ENCODE measurements at places on chromosomes 3 and 15. TPM values are rescaled to one million over a fixed set of nuclear protein-coding genes. Genes with fewer than 3 reads are reported as not detected.

DNA sequence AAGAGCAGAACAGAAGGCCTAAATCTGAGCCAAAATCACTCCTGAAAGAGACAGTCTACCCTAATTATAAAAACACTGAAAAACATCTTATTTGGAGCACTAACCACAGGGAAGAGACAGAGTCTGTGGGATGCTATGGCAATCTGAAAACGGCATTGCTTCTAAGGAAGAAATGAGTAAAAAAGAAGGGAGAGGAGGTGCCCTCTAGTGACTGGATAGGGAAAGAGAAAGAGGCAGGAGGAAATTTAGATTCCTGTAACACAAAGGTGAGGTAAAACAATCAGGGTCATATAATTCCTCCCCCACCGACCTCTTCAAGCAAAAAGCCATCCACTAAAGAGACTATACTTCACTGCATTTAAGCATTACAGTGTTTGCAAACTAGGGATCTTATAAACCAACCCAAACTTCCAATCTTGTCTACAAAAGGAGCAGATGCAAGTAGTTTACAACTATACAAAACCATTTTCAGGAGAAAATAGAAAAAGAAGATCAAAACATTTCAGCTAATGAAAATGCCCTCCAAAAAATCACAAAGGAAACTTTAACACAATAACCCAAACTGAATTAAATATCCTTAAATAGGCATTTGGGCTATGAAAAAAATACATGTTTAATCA lies 32.6 kb downstream of the HACD2 start:
- H3K36me3 ChIP-seq = peaks cover 14% of the 10 kb centered on the region
- H3K4me1 ChIP-seq = peaks cover 14% of the 10 kb centered on the region
- DNase-seq = no peak
- no peak overlapping the region for H3K4me3 ChIP-seq

DNA sequence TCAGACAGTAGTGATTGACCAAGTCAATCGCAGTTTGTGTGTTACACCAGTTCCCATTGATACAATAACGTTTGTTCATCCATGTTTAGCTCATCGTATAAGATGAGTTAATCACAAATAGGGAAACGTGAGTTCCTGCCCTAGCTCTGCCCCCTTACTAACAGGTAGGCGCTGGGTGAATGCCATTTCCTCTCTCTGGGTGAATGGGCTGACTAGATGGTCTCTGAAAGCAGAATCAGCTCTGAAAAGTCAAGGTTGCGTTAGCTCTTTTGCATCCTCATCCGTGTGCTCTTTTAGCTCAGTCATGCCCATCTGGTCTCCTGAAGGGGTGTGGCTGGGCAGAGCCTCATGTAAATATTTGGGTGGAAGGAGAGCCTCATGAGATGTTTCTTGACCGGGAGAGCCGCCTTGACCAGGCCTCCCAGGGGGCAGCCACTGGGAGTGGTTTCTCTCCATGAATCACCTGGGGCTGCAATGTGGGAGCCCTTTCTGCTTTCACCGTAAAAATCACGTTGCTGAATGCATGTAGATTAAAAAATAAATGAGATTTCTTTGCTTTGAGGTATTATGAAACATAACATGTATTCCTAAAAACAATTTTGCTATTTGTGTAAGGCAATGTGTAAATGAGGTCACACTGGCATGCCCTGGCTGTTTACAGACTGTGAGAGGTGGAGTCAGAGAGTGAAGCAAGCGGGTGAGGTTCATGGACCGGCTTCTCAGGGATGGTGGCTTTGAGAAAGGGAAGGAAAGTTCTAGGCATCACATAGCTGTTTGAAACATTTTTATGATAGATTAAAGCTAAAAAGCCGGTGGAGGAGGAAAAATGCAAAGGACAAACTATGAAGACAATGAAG lies 108.4 kb upstream of the RASGRP1 start:
- H3K4me3 ChIP-seq = no peak overlapping the region
- H3K4me1 ChIP-seq = no peaks in the 10 kb centered on the region
- peaks cover 29% of the 10 kb centered on the region for H3K27me3 ChIP-seq
- no peak overlapping the region for H3K27ac ChIP-seq

Gene RTP4
- 0.83 TPM for total RNA-seq

DNA sequence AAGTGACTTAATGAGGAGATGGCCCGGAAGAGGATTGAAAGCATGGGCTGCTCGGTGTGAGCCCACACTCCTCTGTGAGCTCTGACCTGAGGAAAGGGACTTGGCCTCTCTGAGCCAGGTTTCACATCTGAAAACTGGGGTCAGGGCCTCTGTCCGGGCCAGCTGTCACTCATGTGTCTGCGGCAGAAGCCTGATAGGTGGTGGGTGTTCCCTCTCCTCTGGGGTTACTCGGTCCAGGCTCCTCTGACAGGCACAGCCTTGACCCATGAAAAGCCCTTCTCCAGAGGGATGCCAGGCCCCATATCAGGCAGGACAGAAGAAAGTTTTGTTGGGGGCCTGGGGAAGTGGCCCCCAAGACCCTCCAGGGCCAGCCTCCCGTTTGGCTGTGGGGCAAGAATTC lies 131.4 kb downstream of the CHSY1 start:
- H3K27me3 ChIP-seq = no peaks in the 10 kb centered on the region
- no peak overlapping the region for H3K4me3 ChIP-seq
- H3K4me1 ChIP-seq = peaks cover 28% of the 10 kb centered on the region
- no peak for DNase-seq

Gene RNF123
- total RNA-seq = 23.4 TPM

Gene CHRNB4
- total RNA-seq = not detected

- H3K4me1 ChIP-seq = peaks cover 16% of the 10 kb centered on the region
- no peaks in the 10 kb centered on the region for H3K27me3 ChIP-seq
- no peak overlapping the region for H3K4me3 ChIP-seq
- H3K27ac ChIP-seq = no peak overlapping the region
Observed at GRCh38 chr3:23209747-23210487, 6.8 kb downstream of the UBE2E2 start.

GRCh38 chr3:11713171-11713570 lies 69.5 kb upstream of the VGLL4 start:
- no peak overlapping the region for H3K4me3 ChIP-seq
- no peaks in the 10 kb centered on the region for H3K36me3 ChIP-seq
- DNase-seq = no peak
- no peak overlapping the region for H3K27ac ChIP-seq
- peaks cover 33% of the 10 kb centered on the region for H3K4me1 ChIP-seq

DNA sequence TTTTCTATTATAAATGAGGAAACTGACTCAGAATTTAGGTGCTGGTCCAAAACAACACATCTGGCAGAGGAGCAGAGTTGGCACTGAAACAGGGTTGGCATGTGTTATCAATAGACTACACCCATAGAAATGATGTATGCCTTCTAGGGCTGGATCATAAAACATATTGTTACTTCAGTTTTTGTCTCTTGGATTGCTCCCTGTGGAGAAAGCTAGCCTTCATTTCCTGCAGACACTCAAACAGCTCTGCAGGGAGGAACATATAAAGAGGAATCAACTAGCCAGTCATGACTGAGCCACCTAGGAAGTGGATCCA lies 507 bp upstream of the MRPL3 start:
- H3K36me3 ChIP-seq = peaks cover 23% of the 10 kb centered on the region
- H3K4me1 ChIP-seq = peaks cover 7% of the 10 kb centered on the region
- peak overlapping the region; percentile 77 for H3K27ac ChIP-seq
- H3K4me3 ChIP-seq = peak overlapping the region; percentile 90

Gene TM2D3
- total RNA-seq = 37.9 TPM

Gene RAB7A
- total RNA-seq = 89.1 TPM

Gene TXNRD3
- 12.8 TPM for total RNA-seq

Gene PLA1A
- 1.8 TPM for total RNA-seq

DNA sequence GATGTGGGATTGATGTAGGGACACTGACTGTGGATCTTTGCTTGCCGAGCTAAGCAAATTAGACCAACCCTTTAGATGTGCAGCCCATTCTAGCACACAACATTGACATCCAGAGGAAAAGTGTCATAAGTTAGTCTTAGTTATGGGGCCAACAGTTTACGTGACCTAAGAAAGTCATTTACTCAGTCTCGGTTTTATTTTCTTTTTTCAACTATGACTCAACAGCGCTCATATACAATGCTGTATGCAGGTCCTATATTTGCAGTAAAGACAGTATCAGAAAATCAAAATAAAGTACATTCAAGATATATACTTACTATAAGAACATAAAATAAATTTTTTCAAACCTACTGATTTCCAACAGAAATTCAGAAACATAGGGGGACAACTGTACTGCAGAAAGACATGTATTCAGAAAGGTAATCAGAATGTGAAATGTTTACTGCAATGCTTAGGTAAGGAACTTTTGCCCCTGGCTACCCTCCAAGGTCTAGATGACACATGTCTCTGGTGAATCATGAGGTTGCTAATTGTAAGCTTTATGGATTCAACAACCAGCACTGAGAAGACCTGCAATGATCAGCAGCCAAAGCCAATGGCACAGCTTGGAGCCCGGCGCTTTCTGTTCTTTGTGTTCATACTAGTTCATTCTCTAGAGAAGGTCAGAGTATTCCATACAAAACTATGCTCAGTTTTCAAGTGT lies 317.5 kb upstream of the CNTN6 start:
- no peaks in the 10 kb centered on the region for H3K36me3 ChIP-seq
- no peak overlapping the region for H3K4me3 ChIP-seq

GRCh38 chr15:27601239-27601960 lies 497.7 kb downstream of the OCA2 start:
- DNase-seq = no peak
- H3K4me1 ChIP-seq = no peaks in the 10 kb centered on the region
- H3K4me3 ChIP-seq = no peak overlapping the region
- H3K27ac ChIP-seq = no peak overlapping the region
- H3K27me3 ChIP-seq = no peaks in the 10 kb centered on the region

DNA sequence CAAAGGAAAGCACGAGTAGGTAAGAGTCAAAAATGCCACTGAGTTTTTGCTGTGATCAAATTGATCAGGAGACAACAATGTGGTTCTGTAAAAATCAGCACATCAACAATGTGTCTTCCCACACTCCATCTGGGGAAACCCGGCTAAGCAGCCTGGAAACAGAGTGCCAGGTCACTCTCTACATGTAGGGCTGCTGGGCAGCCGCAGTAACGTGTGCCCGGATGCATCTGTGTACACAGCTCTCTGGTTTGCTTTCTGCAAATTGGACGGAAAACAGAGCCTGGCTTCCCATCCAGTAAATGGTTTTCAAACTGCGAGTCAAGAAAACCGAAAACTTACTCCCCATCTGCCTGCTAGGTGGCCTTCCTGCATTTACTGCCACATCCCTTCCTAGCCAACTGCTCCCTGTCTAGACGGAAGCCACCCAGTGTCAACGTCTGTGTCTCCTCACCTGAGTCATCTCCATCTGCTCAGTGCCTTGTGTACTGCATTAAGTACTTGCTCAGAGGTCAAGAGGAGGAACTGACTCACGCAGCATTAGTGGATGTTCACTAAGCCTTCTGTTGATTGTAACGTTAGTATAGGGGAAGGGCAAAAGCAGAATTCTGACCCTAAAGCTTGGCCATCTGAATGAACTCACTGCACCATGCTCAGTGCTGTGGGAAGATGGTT lies 124.1 kb downstream of the TJP1 start:
- H3K4me1 ChIP-seq = no peaks in the 10 kb centered on the region
- no peak overlapping the region for H3K4me3 ChIP-seq
- no peak for DNase-seq
- H3K27me3 ChIP-seq = no peaks in the 10 kb centered on the region
- no peak overlapping the region for H3K27ac ChIP-seq
- H3K36me3 ChIP-seq = peaks cover 19% of the 10 kb centered on the region

DNA sequence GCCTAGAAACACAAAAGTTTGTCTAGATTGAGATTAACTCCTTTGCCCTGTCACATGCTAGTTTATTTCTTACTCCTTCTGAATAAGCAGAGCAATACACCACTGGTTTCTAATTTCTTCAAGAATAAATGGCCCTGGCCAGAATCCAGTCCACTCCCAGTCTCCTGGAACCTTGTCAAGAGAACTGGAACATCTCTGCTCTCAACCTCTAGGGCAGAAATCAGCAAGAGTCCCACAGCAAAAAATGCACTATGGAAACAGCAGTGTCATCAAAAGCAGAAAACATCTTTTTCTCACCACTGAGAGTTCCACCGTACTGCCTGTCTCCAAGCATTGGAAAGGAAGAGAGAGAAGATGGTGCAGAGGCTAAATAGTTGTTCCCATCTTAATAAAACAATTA lies 35.9 kb upstream of the PPP2R3A start:
- peak; percentile 85 for DNase-seq
- no peaks in the 10 kb centered on the region for H3K27me3 ChIP-seq
- no peak overlapping the region for H3K27ac ChIP-seq
- H3K4me3 ChIP-seq = no peak overlapping the region

DNA sequence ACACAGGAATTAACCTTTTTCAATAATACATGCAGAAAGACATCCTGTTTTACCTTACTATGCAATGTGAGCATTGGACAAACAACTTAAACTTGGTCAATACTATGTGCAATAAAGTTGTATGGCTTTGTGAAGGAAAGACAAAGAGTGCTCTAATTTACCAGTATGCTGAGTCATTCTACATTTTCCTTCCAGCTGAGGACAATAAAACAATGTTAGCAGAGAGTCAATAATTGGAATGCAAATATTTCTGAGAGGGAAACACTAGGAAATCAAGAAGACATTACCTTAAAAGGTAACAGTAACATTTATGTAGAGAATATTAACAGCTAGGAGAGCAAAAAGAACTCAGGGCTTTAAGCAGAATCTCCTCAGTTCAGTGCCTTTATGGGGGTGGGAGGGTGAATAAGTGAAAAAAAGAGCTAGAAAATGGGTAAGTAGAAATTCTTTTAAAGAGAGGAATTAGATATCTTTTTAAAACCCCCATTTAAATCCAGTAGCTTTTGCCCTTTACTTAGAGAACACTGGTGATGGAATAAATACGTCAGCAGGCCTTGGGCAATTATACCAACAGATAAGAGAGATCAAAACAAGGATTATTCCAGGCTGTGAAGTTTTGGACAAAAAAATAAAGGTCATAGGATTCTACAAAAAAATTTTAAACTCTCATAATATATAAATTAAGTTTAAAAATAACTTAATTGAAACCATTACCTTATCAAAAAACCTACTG lies 11.6 kb upstream of the HGD start:
- no peak for DNase-seq
- H3K4me3 ChIP-seq = no peak overlapping the region
- no peak overlapping the region for H3K27ac ChIP-seq
- H3K36me3 ChIP-seq = peaks cover 28% of the 10 kb centered on the region
- H3K27me3 ChIP-seq = no peaks in the 10 kb centered on the region

- DNase-seq = no peak
- H3K4me3 ChIP-seq = no peak overlapping the region
- no peaks in the 10 kb centered on the region for H3K27me3 ChIP-seq
Observed at GRCh38 chr3:106309274-106309673, 440.5 kb upstream of the CBLB start.

Gene SKOR1
- total RNA-seq = 0.69 TPM

GRCh38 chr3:49607796-49608195 lies 53.5 kb downstream of the BSN start:
- no peaks in the 10 kb centered on the region for H3K27me3 ChIP-seq
- no peaks in the 10 kb centered on the region for H3K4me1 ChIP-seq
- H3K27ac ChIP-seq = no peak overlapping the region

- H3K4me1 ChIP-seq = peaks cover 40% of the 10 kb centered on the region
- no peaks in the 10 kb centered on the region for H3K27me3 ChIP-seq
- H3K36me3 ChIP-seq = peaks cover 58% of the 10 kb centered on the region
Observed at GRCh38 chr3:63921741-63922482, 9.7 kb upstream of the SCAANT1 start.

Gene C3orf80
- 0.26 TPM for total RNA-seq

Gene IL5RA
- 0.42 TPM for total RNA-seq
